ENCODE measurements at places on chromosomes 11 and 22.

- DNase-seq: no peak
These were observed 3.1 kb upstream of the CAVIN3 start for GRCh38 chr11:6323291-6323905.

DNA sequence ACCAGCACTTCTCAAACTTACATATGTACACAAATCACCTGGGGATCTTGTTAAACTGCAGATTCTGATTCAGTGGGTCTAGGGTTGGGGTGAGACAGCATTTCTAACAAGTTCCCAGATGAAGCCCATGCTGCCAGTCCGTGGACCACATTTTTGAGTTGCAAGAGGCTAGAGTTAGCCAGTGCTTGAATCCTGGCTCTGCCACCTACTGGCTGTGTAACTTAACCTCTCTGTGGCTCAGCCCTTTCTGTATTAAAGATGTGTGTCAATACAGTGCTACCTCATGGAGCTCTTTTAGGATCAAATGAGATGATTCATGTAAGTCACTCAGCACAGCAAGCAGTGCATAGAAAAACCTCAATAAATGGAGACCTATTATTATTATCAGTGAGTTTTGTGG, 90.2 kb upstream of the ISX start:
- DNase-seq: no peak

DNA sequence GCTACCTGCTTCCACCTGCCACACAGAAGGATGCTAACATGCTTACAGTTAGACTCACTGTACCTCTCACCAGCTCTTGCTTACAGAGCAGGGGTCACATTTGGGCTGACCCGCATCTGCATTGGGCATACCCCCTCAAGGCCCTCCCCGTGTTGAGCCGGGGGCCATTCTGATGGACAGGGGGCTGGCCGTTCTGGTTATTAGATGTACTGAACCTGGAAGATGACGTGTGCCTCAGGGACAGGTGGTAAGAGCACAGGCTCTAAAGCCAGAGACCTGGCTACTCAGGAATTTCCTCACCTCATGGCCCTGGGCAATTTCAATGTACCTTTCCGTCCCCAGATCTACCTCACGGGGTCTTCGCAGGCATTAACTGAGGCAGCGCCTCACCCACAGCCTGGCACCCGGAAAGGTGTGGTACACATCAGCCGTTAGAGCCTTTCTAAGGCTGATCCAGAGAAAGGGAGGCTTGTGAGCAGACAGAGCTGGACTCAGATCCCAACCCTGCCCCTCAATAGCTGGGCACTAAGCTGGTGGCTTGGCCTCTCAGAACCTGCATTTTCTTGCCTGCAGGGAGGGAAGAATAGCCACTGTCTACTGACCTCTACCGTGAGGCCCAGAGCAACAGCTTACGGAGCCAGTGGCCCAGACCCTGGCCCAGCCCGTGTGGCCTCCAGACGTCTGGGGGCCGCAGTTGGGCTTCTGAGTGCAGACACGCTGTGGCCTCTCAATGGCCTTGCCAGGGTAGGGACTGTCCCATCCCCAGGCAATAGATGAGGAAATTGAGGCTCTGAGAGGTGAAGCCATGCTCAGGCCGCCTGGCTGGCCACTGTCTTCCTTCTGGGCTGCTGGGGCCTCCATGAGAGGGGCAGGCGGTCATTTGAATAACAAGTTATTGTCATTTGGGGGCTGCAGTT, 100.6 kb downstream of the MORC2 start:
- DNase-seq: no peak

DNA sequence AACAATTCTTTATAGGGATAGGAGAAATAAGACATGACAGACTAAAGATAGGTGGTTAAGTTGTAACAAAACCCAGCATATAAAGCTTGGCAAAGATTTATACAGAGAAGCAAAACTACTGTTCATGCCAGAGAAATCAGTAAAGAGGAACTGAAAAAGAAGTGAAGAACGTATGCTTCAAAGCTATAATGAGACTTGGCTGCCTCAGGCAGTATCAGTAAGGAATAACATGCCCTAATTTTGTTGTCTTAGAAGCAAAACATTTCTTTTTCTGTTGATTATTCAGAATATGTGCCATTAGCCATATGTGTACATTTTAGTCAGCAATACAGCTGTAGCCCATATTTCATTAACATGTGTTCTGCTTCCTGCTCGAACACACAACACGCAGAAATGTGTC, 403.2 kb downstream of the NELL1 start:
- no peak for DNase-seq

DNA sequence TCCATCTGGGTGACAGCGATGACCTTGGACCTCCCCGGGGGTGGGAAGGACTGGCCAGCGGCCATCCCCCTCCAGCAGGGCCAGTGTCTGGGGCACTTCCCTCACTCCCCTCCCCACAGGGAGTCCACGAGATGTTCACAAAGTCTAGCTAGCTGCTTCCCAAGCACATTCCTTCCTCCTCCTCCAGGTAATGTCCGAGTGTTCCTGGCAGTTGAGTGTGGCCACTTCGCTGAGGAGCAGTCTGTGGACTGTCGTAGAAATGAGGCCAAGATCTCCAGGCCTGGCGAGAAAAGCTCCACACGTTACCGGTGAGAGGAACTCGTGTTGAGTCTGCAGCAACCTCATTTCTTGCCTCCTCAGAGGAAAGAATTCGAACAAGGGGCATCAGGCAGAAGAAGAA, 425.5 kb downstream of the BRD1 start:
- no peak for DNase-seq

GRCh38 chr11:103942646-103943045, 93.8 kb upstream of the DDI1 start:
- DNase-seq: no peak

DNA sequence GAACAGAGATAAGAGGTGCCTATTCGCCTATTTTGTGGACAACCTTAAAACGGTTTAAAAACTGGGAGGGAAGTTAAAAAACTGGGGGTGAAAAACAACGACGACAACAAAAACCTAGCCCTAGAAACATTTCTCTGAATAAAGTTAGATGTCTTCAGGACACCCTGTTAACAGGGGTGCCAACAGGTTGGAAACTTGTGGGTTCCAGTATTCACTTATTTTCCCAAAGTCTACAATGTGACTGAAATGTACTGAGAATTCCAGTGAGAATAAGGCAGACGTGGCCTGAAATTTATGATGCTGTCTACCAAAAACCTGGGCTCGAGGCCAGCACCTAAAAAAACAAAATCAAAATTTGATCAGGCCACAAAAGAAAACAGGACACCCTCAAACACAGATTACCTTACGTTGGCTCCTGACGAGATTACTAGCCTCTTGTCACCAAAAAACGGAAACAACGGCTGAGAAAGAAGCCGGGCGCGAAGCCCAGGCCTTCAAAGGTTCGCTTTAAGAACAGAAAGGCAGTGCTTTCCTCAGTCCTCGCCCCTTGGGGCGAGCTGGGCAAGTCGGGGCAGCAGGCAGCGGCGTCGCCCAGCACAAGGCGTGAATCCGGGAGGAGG, 906 bp downstream of the CCDC90B start:
- DNase-seq: no peak

DNA sequence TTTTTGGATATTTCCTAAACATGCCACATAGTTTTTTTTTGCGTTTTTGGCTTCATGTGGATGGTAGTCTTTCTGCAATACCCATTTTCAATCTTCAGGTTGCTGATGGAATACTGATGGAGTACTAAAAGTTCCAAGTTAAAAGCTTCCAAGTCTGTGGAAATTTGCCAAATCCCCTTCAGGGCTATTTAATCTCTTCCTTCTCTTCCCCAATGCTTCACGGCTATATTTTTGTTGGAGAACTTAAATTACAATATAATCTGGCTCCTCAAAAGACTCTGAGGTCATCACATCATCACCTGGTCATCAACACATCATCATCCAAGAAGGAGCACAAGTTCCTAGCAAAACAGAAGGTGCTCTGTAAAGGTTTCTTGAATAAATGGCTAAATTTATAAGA, 881.0 kb upstream of the TENM4 start:
- DNase-seq: no peak

DNA sequence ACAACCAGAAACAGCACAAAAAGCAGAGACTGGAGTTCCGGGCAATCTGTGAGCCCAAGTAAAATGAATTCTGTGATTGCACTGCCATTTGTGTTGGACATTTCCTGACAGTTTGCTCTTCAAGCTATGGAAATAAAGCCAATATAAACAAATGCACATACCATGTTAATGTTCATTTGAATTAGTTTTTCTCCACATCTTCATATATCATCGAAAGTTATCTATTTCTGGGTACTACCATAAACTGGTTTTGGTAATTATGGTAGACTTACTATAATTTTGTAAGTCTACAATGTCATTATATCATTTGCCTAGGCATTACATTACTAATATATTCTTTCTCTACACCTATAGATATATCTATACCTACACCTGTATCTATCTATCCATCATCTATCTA, at the start of gene OR5M11:
OR5M11 (minus strand) TSS at position 101 of the 400 bp plus-strand sequence; CDS start at position 101, 0 bp downstream.
- no peak for DNase-seq

- no peak for DNase-seq
These were observed 187.8 kb downstream of the SNX19 start for GRCh38 chr11:130728185-130729180.

DNA sequence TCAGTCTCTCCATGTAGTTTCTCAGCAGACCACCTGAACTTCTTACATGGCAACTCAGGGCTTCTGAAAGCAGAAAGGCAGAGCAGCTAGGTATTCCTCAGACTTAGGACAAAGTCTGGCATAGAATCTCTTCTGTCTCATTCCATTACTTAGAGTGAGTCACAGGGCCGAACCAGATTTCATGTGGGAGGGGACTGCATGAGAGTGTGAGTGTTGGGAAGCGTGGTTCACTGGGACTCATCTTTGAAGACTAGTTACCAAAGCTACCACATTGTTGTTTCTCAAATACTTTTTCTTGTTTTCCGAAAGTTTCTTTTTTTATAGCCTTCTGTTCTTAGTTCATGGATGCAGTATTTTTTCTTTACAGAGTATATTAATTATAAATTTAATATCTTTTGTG, 36.1 kb upstream of the SCN3B start:
- no peak for DNase-seq

- DNase-seq: no peak
These were observed 27.5 kb downstream of the ABCC8 start for GRCh38 chr11:17449158-17449557.
